ENCODE measurements at places on chromosomes 7 and 10.

GRCh38 chr7:151251689-151252560, 3.4 kb upstream of the SMARCD3 start:
- peak; percentile 29 for DNase-seq

- peak; percentile 33 for DNase-seq
These were observed 2.4 kb upstream of the ZNF33B start for GRCh38 chr10:42640610-42641229.

DNA sequence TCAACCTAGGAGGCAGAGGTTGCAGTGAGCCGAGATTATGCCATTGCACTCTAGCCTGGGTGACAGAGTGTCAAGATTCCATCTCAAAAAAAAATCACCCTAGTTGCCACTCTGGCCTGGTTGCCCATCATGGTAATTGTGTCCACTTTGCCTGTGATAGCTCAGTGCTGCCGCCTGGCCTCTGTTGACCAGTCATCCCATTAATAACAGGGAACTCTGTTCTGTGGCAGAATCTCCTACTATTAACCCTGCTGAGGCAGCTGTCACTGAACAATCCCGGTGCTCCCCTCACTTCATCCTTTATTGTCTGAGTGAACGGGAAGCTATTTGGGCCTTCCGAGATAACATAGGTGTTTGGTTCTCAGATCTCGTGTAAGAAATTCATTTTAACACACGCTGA, 14.6 kb downstream of the ZNF3 start:
- DNase-seq: no peak

DNA sequence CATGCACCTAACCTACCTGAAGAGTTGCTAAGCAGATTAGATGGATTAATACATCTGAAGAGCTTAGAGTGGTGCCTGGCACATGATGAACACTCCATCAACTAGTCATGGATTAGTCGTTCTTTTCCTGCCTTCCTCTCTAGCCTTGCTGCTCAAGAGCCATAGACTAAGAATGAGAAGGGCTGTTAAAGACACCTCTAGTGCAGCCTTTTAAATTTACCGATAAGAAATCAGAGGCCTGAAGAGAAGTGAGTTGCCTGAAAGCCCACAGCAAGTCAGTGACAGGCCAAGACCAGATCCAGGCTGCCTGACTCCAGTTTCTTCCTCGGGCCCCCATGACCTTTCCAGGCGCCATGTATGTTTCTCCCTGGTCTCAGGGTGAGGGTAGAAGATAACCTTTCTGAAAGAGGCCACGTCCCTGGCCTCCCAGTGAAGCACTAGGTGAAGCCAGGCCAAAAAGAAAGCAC, 6.5 kb downstream of the TSPAN15 start:
- DNase-seq: peak; percentile 59

- no peak for DNase-seq
These were observed 313.8 kb upstream of the BMPER start for GRCh38 chr7:33591490-33591889.

DNA sequence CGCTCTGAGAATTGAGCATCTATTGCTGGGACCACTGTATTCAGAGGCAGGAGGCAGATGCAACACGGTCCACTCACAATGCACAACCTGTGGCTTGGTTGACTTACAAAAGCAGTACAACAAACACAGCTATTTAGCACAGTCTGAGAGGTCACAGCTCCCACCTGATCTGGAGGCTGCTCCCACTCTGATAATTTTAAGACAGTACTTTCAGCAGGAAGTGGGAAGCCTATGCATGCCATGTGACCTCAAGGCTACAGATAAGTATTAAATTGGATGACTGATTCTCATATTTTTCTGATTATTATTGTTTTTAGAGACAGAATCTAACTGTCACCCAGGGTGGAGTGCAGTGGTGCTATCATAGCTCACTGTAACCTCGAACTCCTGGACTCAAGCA, 659.3 kb downstream of the PARD3 start:
- DNase-seq: peak; percentile 11

DNA sequence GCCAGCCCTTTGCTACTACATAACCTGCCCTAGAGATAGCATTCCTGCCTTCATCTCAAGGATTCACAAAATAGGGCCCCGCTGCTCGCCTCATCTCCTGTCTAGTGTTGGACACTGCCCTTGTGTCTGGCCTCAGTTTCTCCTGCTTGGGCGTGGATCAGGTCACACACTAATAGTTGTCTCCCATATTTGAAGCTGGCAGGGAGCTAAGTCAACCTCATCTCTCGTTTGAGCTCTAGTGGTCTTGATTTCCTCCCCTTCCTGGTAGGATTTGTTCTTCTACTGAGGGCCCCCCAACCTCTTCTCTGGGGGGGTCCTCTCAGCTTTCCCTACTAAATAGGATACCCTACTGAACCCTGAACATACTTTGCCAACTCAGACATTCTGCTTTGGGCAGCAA, 42.2 kb downstream of the ADCYAP1R1 start:
- DNase-seq: no peak

GRCh38 chr10:47367646-47368045, 16.4 kb downstream of the ZNF488 start:
- no peak for DNase-seq

GRCh38 chr10:48677625-48678024, 7.0 kb upstream of the WDFY4 start:
- no peak for DNase-seq

- no peak for DNase-seq
These were observed 115.0 kb downstream of the TMEM26 start for GRCh38 chr10:61338146-61338545.

- peak; percentile 46 for DNase-seq
These were observed 47.5 kb downstream of the INSYN2A start for GRCh38 chr10:127148933-127149220.

DNA sequence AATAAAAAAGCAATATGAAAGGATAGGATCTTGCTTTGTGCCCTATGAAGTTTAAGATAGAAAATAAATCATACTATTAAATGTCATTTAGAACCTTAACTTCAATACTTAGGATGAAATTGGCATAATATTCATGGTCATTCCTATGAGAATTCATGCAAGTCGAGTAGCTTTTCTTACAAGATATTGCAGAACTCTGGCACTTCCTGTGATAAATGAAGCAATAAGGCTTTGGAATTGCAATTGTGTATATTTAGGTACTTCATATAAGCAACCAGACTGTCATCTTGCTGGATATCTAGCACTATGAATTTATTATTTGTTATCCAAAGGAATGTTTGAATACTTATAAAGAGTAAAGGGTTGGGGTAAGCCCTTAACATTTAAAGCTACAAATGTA, 116.5 kb downstream of the ZNF438 start:
- no peak for DNase-seq

All from NCI-H226 (cell line).